GDM1 (cell line): ENCODE measurements at places on chromosomes 11 and 22.
A peak's percentile ranks its signal among the peaks of the same experiment; 100 is the strongest.

DNA sequence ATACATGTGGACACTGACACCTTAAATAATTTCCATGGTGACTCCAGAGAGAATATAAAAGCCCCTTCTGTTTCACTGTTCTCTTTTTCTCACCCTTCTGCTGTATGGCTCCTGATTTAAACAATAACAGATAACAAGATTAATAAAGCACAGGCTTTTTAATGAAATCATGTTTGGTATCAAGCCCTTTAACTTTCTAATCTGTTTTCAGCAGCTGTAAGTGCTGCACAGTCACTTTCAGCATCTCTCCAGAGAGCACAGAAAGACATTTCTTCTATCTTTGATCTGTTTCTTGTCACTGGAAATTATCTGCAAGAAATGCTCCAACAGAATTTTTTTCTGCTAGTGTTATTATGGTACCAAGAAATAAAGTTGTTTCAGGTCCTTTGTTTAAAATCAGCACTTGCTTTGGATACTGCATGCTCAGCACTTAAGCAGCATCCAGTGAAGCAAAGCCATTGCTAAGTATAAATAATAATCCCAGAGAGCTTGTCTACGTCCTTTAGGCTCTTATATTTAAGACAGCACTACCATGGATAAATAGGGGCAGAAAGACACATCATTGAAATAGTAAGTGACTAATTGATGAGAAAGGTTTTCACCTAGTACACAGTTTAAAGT is 134.2 kb upstream of the CARD18 start:
- DNase-seq = no peak

DNA sequence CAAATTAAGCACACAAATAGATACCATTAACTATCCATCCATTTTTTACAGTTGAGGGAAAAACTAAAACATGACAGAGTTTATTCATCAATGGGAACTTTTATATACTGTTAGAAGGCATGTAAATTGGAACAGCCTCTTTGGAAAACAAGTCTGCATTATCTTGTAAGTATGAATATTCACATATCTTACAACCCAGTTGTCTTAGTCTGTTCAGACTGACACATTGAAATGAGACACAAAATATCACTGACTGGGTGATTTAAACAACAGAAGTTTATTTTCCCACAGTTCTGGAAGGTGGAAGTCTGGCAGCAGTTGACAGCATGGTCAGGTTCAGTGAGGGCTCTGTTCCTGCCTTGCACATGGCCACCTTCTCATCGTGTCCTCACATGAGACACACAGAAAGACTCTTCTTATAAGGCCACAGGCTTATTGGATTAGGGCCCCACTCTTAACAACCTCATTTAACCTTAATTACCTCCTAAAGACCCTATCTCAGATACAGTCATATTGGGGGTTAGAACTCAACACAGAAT is 5.4 kb upstream of the EIF3F start:
- no peak for DNase-seq

DNA sequence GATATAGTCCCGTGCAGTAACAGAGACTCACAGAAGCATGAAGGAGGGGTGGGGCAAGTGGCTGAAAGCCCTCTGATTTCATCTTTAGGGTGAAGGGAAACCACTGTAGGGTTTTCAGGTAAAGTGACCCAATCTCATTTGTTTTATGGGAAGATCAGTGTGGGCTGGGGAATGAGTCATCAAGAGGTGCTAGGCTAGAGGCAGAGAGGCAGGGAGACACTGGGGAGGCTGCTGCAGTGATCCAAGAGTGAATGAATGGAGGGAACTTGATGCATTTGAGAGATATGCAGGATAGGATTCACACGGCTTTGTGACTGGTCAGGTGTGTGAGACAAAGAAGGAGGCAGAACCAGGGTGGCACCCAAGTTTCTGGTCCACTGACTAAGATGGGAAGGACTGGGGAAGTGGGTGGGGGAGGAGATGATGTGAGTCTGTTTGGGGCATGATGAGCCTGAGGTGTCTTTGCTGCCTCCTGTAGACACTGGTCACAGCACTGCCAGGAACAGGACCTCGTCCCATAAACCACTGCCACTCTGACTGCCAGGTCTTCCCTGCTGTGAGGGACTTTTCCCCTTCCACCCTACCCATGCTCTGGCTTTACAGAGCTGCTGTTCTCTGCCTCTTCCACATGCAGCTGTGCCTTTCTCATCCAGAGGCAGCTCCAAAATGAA is 239.0 kb downstream of the TENM4 start:
- DNase-seq = no peak

DNA sequence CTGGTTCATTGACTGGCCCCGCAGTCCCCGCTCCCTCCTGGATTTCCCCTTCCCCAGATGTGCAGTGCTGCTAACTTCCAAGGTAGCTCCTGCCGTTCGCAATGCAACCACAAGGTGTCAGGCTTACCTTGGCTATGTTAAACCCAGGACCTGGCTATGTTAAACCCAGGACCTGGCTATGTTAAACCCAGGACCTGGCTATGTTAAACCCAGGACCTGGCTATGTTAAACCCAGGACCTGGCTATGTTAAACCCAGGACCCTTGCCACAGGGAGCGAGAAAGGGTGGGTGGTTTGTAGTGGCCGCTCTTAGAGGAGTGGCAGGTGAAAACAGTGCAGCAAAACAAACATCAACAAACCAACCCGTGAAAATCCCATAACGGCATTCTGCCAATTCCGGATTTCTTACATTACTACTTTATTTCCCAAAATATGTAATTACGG is 2.9 kb upstream of the ADAMTS8 start:
- DNase-seq = peak; percentile 39

- DNase-seq = no peak
Measured at GRCh38 chr11:11740836-11741235, 100.9 kb upstream of the USP47 start.

- no peak for DNase-seq
Measured at GRCh38 chr22:49366437-49366836, 461.2 kb downstream of the BRD1 start.

GRCh38 chr11:11036848-11037732 is 179.2 kb upstream of the ZBED5 start:
- DNase-seq = peak; percentile 34

DNA sequence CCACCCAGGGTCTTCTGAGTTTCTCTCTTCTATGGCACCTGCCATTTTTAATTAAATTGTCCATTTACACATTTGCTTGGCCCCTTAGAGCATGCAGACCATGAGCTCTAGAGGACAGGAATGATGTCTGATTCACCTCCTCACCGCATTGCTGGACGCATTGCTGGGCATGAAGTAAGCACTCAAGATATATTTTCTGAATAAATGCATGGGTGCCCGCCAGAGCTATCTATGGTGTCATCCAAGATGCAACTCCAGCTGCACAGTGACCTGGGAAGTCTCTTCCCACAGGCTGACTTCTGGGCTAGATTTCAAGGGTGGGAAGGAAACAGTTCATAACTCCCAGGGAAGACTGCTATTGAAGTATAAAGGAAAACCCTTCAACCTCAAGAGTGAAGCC is 66.6 kb upstream of the ASPHD2 start:
- no peak for DNase-seq

DNA sequence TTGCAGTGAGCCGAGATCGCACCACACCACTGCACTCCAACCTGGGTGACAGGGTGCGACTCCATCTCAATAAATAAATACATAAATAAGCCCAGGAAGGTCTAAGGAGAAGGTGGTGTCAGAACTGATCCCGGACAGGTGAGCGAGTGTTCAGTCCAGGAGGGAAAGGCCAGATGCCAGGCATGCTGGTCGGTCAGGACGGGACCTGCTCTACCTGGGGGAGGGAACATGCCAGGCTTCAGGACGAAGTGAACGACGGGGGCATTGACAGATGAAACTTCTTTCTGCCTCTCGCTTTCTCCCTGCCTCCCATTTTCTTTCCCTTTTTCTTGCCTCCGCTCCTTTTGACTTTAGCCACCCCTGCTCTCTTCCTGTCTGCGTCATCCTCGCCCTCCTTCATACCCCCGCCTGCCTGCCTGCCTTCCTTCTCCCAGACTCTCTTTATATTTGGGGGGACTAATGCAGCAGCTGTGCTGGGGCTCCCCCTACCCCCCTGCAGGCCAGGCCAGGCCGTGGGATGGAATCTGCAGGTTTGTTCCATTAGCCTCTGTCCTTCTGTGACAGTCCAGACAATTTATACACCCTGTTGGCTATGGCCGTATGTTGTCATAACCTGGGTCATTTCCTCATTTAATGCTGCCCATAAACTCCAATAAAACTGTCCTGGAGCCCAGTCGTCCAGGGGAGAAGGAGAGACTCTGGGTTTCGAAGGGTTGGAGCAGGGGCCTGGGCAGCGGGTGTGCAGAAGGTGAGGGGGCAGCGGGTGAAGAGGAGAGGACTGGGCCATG is 209.2 kb upstream of the TBCEL start:
- no peak for DNase-seq

GRCh38 chr11:1817000-1817399 is 17.8 kb upstream of the SYT8 start:
- no peak for DNase-seq
